Thyroid gland (tissue), 4 donors: ENCODE measurements at places on chromosomes 16 and 17.

GRCh38 chr17:55769625-55770000, 18.8 kb downstream of the PCTP start:
- DNase-seq: no peak

GRCh38 chr17:41684035-41684434, 4.7 kb upstream of the EIF1 start:
- no peak for DNase-seq

DNA sequence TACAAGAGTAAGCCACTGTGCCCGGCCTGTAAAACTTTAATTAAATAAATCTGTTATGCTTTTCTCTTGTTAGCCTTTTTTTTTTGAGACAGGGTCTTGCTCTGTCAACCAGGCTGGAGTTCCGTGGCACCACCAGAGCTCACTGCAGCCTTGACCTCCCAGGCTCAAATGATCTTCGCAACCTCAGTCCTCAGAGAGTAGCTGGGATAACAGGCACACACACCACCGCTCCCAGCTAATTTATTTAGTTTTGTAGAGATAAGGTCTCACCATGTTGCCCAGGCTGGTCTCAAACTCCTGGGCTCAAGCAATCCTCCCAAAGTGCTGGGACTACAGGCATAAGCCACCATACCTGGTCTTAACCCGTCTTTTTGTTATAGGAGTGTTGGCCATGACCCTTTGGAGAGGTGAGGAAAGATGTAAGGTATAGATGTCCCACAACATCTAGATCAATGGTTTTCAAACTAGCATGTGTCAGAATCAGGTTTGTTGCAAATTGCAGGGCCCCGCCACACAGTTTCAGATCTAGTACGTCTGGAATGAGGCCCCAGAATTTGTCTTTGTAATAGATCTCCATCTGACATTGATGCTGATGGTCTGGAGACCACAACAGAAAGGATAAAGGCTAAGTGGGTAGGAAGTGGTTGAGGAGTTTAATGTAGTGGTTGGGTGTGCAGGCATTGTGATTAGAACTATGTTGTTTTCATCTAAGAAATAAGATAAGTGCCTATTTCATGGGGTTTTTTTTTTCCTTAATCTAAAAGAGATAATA, 4.3 kb upstream of the GGA2 start:
- DNase-seq: no peak

DNA sequence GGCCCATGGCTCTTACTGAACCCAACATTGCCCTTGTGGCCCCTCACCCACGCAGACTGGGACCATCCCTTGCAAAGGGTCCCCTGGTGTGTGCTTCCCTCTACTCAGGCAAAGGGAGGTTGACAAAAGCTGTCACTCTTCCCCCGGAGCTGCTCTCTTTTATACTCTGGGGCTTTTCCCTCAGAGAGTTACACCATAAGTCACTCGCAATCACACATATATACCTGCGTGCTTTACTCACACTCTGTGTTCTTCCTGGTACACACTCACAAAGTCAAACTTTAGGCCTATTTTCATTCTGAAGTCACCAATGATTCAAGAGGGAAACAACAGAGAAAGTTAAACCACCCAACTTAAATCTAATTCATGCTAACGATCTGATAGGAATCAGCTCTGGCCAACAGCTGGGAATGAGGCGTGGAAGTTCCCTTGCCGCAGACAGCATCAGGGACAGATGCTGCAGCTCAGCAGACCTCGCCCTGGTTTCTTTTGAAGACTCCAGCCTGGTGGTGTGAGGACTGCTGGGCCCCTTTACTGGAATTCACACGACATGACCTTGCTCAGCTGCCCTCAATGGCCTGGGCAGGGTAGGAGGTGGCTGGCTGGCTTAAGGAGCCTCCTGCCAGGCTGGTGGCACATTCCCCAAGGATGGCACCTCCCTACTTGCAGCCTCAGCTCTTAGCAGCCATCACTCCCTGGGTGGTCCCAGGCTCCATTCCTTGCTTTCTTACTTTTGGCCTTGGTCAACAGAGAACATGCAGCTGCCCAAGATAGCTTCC, 27.3 kb downstream of the HIC1 start:
- no peak for DNase-seq

- no peak for DNase-seq
Observed at GRCh38 chr17:48641541-48642058, 15.4 kb upstream of the HOXB9 start.

GRCh38 chr17:33302394-33302793, 9.3 kb upstream of the ASIC2 start:
- DNase-seq: no peak

DNA sequence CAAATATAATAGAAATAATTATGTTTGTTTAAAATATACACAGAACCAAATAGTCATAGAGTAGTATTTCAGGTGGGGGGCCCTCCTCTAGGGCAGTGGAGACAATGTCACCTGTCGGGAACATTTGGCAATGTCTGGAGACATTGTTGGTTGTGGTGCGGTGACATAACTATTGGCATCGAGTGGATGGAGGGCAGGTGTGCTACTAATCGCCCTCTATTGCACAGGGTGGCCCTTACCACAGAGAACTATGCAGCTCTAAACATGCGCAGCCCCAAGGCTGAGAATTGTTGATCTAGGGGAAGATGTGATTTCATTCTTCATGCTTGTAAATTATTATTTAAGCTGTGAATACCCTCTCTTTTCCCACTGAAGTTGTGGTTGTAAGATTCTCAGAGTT, 594.0 kb downstream of the WWOX start:
- DNase-seq: no peak

GRCh38 chr16:67207249-67208091, 8.5 kb downstream of the ELMO3 start:
- no peak for DNase-seq

DNA sequence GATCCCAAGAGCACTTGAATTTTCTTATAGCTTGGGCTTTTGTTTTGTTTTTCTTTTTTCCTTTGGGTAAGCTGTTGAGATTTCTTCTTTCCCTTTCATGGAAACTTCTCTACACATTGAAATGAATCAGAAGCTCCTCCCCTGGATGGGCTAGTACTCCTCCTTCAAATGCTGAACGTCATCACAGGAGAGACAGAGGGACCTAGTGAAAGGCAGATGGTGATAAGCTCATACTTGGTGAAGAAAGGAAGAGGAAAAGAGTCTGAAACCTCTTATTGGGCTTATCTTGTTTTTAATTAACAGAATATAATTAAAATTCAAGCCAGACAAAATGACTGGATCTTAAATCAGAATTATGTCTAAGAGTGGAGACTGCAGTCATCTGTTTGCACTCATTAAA, 147.3 kb downstream of the SNX11 start:
- DNase-seq: no peak

GRCh38 chr16:35184356-35184870, 1725.0 kb downstream of the TP53TG3F start:
- no peak for DNase-seq

DNA sequence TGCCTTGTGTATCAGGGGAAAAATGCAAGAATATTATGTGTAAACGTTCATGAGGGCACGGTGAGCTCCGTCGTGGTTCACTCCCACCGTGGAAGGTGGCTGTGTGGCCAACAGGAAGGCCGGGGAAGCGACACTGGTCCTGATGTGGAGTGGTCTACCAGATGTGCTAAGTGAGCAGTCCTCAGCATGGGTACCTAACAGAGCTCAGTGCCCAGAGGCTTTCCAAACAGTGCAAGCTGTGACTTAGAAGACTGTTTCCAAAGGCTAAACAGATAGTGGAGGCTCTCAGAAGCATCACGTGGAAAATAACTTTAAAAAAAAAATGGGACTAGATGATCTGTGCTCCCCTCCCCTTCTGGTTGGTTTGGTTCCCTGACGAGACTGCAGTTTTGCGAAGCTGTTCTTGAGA, 199.3 kb upstream of the CHMP6 start:
- DNase-seq: no peak

DNA sequence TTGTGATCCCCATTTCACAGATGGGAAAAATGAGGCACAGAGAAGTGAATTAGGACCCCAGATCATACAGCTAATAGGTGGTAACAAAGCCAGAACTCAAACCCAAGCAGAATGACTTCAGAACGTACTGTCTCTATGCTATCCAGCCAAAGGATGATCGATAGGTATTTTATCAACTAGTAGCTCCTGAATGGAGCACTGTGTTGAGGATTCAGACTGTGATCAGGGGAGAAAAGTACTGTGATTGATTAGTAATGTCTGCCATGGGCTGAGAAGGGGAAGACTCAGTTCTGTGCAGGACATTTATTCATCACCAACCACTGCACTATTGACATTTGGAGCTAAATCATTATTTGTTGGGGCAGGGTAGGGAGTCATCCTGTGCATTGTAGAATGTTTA, 38.7 kb downstream of the CACNG4 start:
- DNase-seq: no peak

DNA sequence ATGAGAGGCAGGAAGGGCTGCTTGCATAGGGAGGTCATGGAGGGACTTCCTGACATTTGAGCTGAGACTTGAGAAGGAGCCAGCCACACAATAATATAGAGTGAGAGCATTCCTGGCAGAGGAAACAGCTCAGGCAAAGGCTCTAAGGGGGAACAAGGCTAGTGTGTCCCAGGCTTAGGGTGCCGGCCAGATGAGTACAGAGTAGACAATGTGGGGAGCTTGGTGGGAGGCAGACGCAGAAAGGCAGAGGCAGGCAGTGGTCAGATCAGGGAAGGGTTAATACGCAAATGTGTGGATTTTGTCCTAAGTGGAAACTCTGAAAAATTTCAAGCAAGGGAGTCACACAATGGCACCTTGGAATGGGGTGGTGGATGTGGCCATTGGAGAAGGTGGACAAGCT, 31.3 kb downstream of the CD300LB start:
- no peak for DNase-seq

DNA sequence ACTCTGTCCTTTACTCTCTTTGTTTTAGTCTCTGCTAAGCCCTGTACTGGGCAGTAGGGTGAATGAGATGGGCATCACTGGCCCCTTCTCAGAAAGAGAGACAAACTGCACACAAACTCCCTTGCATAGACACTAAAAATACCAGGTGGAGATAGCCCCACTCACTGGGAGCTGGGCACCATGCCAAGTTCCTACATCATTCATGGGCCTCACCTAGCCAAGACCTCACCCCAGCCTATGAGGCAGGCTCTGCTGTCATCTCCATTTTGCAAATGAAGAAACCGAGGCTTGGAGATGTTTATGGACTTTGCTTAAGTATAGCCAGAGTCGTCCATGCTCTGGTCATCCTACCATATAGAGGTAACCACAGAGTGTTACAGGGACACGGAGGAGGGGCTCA, 499.8 kb upstream of the CDH11 start:
- DNase-seq: no peak
